ENCODE measurements at places on chromosomes 1 and 21. TPM values are rescaled to one million over a fixed set of nuclear protein-coding genes. Genes with fewer than 3 reads are reported as not detected.

- DNase-seq: no peak
Measured at GRCh38 chr1:230498704-230499103, 72.6 kb upstream of the PGBD5 start.

DNA sequence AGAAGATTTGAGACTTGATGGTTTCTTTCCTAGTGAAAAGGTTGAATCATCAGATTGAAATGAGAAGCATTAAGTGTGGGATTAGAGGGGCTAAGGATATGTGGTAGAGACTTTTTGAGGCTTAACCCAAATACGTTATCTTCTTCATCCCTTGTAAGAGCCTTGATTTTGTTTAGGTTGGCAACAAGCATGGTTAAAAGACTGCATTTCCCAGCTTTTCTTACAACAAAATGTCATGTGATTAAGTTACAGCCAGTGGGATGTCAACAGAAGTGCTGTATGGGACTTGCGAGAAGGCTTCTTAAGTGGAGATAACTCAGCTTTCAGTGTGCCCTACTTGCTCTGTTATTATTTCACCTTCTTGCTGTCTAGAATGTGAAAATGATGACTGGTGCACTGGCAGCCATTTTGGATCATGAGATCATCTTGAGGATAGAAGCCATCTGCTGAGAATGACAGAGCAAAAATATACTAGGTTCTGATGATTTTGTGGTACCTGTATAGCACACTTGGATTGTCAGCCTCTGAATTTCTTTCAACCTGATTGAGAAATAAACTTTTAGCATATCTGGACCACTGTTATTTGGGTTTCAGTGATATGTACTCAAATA is 41.3 kb upstream of the GNG12 start:
- no peak for DNase-seq

Gene PRAMEF33
- total RNA-seq: not detected

Gene C4BPA
- not detected for total RNA-seq

Gene RGS5
- 1.3 TPM for total RNA-seq
